ENCODE measurements at places on chromosomes 4 and X. TPM values are rescaled to one million over a fixed set of nuclear protein-coding genes. Genes with fewer than 3 reads are reported as not detected.

DNA sequence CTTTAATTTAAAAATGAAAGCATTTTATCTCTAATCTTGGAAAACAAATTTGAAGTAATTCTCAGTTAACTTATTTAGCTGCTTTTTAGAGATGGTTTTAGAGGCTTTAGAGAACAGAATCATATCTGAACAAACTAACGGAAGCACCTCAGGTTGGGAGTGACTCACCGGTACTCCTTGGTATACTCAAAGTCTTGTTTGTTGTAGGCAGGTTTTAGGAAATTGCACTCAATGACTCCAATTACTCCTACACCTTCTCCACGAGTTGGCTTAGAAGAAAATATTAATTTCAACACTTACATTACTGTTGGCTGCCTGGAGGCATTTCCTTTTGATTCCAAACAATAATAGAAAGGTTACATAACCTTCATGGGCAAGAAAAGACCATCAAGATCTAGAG lies 23.6 kb downstream of the MORC4 start:
- DNase-seq: no peak

The VSIG4 gene
- 0.72 TPM for total RNA-seq

DNA sequence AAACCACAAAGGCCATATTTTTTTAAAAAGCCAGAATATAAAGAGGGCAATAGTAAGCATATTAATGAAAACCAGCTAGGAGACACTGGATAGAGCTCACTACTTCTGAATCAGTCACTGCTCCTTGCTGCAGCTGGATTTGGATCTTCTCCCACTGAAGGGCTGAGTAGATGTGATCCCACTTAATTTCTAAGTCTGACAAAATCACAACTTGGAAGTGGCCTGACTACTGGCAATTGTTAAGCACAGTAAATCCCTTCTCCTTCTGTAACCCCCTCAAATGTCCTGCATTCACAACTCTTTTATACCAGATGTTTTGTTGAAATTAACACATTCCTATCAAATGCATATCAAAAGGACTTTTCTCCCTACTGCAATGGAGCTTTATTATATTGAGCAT lies 72.9 kb downstream of the AMMECR1 start:
- DNase-seq: no peak

- DNase-seq: no peak
Observed at GRCh38 chr4:176198316-176198903, 3.0 kb upstream of the SPATA4 start.

The MGARP gene
- total RNA-seq: 4.4 TPM

Measured in osteoblast (primary cell).